ENCODE measurements at places on chromosomes 5 and 9.
A peak's percentile ranks its signal among the peaks of the same experiment; 100 is the strongest.

DNA sequence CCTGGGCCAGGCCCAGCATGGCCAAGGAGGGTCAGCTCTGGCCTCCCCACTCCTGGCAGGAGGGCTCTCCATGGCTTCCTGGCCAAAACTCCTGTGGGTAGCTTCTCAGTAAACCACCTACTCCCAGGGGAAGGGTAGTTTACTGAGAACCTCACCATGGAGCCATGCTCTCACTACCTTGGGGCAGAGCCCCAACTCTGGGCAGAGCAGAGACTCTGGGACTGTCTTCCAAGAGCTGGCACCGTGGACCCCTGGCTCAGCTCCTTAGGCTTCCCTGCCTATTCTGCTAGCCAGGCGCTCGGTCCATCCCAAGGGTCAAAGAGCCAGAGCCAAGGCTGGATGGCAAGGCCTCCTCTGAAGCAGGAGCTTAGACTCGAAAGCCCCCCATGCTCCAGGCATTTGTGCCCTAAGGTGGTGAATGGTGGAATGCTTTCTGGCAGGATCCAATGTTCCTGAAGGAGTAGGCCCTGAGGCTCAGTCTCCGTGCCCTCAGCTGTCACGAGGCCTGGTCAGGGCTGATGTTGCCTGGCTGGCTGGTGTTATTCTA lies 19.6 kb downstream of the TCF7 start:
- no peak for DNase-seq

DNA sequence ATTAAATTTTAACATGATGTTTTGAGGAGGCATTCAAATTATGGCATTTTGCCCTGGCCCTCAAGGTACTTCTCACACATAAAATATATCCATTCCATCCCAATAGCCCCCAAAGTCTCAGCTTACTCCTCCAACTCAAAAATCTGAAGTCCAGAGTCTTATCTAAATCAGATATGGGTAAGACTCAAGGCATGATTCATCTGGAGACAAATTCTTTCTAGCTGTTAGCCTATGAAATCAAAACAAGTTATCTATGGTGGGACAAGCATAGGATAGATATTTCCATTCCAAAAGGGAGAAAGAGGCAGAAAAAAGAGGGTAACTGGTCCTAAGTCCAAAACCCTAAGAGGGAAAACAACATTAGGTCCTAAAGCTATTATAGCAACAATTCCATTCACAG lies 408.4 kb downstream of the ZNF608 start:
- no peak for DNase-seq

GRCh38 chr9:26975728-26976707 lies 19.8 kb downstream of the IFT74 start:
- DNase-seq, result peak; percentile 43

- DNase-seq, result no peak
Measured at GRCh38 chr5:146620031-146620668, 104.2 kb upstream of the GPR151 start.

DNA sequence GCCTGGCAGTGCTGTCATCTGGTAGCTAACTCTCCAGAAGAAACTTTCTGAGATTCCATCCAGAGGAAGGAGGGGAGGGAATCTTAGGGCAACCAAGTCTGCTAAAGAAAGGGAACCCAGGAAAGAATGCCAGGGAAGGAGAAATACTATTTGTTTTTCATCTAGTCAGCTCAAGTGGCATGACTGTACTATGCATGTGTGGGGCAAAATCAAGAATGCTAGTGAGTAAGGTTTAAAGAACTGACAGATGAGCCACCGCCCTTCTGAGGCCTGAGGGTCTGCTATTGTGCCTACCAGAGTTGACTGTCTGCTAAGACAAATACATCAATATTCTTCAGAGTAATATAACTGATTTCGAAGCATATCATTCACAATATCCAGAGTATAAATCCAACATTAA lies 204.2 kb downstream of the SLC12A2 start:
- no peak for DNase-seq

DNA sequence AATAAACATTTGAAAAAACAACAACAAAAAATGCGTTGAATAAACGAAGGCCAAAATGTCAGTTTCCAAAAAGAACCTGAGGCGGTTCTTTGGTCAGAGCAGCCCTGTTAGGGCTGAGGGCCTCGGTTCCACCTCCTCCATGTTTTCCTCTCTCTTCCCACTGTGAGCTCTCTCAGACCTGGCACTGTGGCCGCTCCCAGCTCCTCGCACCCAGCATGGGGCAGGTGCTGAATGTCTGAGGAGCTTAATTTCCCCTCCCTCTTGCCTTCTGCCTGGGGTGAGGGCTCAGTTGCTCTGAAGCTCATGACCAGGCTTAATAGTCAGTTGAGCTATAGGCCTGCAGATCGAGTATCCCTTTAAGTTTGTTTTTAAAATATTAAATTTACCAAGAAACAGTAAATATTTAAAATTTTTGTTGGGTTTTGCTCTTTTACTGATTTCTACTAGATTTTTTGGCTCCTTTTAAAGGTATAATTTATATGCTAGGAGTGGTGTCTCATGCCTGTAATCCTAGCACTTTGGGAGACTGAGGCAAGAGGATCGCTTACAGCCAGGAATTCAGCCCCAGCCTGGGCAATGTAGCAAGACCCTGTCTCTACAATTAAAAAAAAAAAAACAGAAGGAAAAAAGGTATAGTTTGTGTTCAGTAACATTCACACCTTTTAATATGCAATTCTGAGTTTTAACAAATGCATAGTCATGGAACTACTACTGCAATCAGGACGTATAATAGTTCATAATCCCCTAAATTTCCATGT lies 28.1 kb downstream of the DAPK1 start:
- DNase-seq, result no peak

DNA sequence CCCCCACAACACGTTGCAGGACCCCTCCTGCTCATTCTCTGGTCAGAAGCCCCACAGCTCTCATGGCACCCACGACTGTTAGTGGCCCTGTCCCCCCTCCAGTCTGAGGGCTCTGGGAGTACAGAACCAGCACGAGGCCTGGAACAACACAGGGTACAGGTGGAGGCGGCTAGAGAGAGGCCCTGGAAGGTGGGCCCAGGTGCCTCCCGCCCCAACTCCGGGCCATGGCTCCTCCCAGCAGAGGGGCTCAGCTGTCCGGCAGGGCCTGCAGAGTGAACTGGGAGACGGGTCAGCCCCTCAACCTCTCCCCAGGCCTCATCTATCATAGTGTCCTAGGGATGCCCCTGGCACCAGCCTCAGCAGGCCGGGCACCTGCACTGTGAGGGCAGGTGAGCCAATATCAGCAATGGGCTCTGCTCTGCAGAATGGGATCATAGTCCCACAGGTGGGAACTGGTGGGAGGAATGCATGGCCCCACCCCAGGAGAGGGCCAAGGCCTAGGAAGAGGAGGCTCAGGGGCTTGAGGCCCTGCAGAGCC lies 58.6 kb downstream of the BARX1 start:
- DNase-seq, result no peak
